ENCODE measurements at places on chromosomes 7 and 10.

DNA sequence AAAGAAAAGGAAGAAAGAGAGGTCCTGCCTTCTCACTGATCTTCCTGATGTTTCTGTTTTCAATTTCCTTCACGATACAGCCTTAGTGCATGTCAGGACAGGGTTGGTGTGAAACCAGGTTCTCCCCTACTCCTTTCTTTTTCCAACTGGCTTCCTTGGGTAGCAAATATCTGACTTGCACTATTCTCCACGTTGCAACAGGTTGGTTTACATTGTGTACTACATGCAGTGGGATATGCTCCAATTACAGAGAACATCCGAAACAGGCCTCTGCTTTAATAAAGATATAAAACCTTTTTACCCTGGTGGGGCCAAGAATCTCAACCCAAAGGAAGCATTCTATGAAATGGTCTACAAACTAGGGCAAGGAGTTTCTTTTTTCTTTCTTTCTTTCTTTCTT, 16.9 kb upstream of the CREB5 start:
- DNase-seq: no peak

DNA sequence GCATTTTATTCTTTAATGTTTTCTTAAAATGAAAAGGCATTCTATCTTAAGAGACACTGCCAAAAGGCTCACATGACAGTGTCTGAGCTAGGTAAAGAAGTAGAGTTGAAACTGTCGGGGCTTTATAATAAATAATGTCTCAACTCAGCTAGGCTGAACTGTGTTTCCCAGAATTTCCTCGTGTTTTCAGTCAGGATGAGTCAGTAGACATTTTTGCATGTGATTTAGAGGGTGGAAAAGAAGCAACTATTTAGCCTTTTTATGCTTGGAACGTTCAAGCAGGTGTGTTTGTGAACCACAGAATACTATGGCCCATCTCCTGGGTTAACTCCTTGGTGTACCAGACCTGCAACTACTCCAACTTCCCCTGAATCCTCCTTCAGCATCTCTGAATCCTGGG, 23.4 kb upstream of the LIPA start:
- DNase-seq: peak; percentile 49

DNA sequence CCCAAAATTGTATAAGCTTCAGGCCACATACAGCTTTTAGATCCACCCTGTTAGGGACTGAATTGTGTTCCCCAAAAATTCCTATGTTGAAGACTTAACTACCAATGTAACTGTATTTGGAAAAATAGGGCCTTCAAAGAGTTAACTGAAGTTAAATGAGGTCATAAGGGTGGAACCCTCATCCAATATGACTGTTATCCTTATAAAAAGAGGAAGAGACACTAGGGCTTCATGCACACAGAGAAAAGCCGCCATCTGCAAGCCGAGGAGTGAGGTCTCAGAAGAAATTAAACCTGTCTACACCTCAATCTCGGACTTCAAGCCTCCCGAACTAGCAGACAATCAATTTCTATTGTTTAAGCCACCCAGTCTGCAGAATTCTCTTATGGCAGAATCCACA, 317.9 kb upstream of the NFE2L3 start:
- no peak for DNase-seq

DNA sequence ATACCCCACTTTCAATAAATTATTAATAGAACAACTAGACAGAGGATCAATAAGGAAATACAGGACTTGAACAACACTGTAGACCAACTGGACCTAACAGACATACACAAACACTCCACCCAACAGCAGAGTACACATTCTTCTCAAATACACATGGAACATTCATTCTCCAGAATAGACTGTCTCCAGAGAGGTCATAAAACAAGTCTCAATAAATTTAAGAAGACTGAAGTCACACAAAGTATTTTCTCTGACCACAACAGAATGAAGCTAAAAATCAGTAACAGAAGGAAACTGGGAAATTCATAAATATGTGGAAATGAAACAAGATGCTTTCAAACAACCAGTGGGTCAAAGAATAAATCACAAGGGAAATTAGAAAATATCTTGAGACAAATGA, 119.8 kb downstream of the SMURF1 start:
- peak; percentile 21 for DNase-seq

DNA sequence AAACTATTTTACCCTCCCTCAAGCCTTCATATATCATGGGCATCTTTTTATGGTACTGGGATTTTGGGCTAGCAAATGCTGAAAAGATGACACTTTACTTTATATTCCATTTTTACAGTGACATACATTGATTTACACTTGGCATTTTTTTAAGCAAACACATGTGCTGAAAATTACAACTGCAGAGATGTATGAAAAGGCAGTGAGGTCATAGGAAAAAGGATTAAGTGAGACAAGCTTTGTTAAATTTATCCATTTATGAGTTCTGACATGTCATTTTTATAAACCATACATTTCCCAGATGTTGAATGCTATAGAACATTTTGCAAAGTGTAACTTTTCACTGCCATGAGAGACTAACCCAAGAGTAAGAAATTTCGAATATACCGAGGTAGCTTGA, 68.8 kb upstream of the RSU1 start:
- DNase-seq: no peak

- DNase-seq: no peak
Measured at GRCh38 chr10:80523773-80524172, 13.9 kb upstream of the SH2D4B start.

DNA sequence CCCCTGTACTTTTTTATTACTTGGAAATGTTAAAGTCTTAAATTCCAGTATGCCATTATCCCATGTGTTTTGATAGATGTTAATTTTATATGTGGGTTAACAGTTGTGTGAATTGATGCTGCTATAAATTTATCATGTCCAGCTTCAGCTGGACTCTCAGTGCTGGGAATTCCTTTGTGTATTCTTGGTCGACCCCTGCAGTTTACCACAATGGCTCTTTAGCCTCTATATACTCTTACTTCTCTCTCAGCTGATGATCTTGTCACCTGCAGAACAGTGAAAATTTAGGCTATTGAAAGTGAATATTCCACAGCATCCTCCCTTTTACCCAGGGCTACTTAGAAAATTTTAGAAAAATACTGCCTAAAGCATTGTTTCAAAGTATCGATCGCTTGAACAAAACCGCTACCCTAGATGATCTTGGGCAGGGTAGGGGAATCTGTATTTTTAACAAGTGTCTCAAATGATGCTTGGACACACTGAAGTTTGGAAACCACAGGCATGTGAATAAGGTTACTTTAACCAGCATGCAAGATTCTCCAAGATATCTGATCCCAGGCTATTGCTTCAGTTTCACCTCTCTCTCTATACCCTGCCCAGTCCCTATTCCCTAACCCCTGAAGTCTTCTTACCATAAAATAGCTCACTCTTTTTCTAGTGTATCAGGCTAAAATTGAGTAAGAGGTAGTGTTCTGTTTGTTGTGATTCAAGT, 25.4 kb downstream of the LCOR start:
- no peak for DNase-seq

All from AG08395 (cell line).